ENCODE measurements at places on chromosomes 5 and 9.

DNA sequence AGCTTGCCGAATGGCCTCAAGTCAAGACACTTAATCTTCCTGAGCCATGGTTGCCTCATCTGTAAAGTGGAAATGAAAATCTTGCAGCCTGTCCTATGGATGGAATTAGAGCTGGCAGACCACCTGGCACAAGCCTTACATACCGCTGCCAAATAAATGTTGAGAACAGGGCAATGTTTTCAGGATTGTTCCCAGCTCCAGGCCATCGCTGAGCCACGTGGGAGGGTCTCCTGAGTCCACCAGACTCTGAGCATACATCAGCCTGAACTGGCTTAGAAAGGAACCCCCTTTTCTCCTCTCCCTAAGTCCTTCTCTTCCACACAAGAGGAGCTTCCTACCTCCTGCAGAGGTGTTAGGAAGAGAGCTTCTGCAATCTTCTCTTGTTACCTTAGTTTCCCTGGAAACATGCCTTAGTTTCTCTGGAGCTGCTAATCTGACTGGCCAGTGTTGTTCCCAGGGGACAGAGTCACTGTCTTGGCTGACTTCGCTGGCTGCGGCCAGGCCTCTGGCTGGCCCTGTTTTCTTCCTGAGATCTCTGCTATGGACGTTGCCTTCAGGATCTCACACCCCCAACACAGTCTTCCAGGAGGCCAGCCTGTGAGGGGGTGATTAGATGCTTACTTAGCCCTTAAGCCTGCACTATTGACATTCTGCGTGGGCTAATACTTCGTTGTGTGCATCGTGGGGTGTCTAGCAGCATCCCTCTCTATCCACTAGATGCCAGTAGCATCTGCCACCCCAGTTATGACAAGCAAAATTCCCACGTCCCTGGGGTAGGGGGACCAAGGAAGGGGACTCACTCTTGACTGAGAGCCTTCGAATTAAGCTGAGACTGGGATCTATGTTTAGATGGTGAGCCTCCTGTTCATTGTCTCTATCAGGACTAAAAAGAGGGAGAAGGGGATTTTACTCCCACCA lies 62.2 kb downstream of the BOD1 start:
- DNase-seq = no peak

- no peak for DNase-seq
These were observed 43.4 kb upstream of the N4BP3 start for GRCh38 chr5:178069909-178070308.

- DNase-seq = no peak
These were observed 170.7 kb upstream of the ZNF618 start for GRCh38 chr9:113705306-113705927.

DNA sequence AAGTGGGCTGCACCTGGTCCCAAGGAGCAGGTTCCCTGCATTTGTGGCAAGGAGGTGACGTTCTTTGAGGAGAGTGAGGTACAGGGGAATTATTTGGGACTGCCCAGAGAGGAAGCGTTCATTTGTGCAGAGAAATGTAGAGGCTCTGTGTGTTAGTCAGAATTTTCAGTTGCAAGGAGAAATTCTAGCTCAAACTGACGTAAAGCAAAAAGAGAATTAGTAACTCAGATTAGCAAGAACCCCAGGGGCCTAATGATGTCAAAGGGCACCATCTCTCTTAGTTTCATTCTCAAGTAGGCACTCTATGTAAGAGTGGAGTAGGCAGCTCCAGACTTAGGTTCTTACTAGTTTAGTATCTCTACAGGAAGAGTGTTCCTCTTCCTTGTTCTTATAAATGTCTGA lies 2.4 kb upstream of the TXN start:
- no peak for DNase-seq

- DNase-seq = no peak
These were observed 13.2 kb downstream of the LRRC14B start for GRCh38 chr5:204462-204861.

All from activated CD4-positive, CD25-positive, alpha-beta regulatory T cell treated with anti-CD3 and anti-CD28 coated beads, Interleukin-2, amount 50 U/mL, for 72 hours (primary cell).